ENCODE measurements at places on chromosomes 2 and 18. TPM values are rescaled to one million over a fixed set of nuclear protein-coding genes. Genes with fewer than 3 reads are reported as not detected.

The RTKN gene
- 62.0 TPM for total RNA-seq

The ACTR1B gene
- total RNA-seq, result 62.6 TPM

DNA sequence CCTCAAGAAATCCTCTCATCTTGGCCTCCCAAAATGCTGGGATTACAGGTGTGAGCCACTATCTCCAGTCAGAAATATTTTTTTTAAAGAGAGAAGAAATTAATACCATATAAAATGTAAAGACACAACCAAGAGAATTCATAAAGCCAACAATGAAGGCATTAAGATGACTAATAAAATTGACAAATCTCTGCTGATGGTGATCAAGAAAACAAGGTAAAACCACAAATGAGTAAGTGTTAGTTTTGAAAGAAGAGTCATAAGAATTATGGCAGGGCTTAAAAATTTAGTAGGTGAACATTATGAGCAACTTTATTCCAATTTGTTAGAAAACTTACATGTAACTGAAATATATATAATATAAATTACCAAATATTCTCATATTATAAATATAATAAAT, 752.8 kb upstream of the CELF4 start:
- H3K4me1 ChIP-seq, result no peaks in the 10 kb centered on the region
- H3K36me3 ChIP-seq, result no peaks in the 10 kb centered on the region
- no peaks in the 10 kb centered on the region for H3K27me3 ChIP-seq
- DNase-seq, result no peak

DNA sequence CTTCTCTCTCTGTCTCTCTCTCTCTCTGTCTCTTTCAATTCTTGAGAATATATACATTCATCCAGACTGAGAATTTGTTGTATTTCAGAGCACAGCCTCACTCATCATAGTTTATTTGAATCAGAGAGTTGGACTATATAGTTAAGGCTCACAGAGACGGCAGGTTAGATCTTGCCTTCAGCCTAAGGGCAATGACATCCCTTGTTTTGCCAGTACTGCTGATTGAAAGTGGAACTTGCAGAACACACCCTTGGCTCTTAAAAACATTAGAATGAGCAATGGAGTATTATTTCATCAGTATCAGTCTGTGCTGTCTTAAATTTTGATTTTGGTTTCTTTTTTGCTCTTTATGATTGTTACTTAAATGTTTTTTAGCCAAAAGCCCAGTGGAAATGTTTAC, 62.0 kb upstream of the DSG1 start:
- H3K27ac ChIP-seq, result no peak overlapping the region
- no peak for DNase-seq
- no peaks in the 10 kb centered on the region for H3K36me3 ChIP-seq
- H3K4me1 ChIP-seq, result no peaks in the 10 kb centered on the region

Measured in neural crest cell (in vitro differentiated cells).